NCI-H2171 (cell line): ENCODE measurements at places on chromosomes 2 and 18.

GRCh38 chr2:24164416-24164973, 10.4 kb upstream of the FAM228A start:
- no peak for DNase-seq

GRCh38 chr18:78130232-78131195, 849.1 kb upstream of the SALL3 start:
- DNase-seq = no peak

GRCh38 chr2:122233372-122233771, 477.9 kb downstream of the TSN start:
- DNase-seq = no peak

GRCh38 chr18:48841381-48842258, 109.1 kb downstream of the SMAD7 start:
- DNase-seq = no peak

- no peak for DNase-seq
Measured at GRCh38 chr18:74905247-74905646, 303.7 kb downstream of the PTGR3 start.

- no peak for DNase-seq
Measured at GRCh38 chr2:119744335-119744939, 15.3 kb upstream of the PTPN4 start.

DNA sequence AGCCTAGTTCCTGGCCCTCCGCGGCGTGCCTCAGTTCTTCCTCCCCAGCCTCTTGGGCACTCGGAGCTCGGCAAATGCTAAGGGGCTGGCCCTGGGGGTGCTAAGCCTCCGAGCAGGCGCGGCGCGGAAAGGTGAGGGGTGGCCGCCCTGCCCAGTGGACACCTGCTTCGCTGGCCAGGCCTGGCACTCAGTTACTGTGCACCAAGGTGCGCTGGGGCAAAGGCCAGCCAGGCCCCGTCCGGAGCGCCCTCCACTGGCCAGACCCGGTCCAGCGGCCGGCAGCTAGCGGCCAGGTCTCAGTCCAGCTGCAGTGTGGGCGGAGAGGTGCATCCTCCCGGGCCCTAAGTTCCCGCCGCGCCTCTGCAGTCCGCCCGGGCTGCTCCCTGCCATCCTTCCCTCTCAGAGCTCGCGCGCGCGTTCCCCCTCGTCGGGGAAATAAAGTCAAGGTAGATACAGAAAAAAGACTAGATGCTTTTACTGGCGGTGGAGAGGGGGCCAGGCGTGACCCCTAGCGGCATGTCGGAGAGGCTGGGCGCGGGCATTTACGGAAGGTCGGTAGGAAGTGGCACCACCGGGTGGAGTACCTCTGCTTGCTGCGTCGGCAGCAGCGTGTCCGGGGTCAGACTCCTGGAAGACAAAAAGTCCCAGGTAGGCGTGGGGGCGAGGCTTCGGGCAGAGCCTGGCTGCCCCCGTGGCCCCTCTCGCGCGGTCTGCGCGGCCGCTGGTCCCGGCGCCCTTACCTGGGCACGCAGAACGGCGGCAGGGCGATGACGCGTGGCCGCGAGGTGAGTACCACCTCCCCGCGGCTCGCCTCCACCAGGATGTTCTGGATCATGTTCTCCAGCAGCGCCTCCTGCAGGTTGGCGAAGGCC, 9.4 kb upstream of the CRYBA2 start:
- no peak for DNase-seq

GRCh38 chr18:57648414-57648813, 26.8 kb upstream of the NARS1 start:
- DNase-seq = no peak

DNA sequence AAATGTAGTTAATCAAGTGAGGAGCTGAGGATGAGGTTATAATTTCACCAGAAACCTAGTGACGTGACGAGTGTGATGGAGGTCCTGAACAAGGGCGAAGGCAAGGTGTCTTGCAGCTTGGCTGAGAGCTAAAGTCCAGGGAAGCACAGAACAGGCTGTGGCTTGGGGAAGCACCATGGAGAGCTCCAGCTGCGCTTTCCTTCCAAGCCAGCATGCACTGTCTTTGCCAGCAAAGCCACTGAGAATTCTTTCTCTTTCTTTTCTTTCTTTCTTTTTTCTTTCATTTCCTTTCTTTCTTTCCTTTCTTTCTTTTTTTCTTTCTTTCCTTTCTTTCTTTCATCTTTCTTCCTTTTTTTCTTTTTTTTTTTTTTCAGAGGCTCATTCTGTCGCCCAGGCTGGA, 239.3 kb downstream of the FBXO15 start:
- no peak for DNase-seq

- peak; percentile 26 for DNase-seq
Measured at GRCh38 chr18:9613550-9614400, 584 bp downstream of the PPP4R1 start.

DNA sequence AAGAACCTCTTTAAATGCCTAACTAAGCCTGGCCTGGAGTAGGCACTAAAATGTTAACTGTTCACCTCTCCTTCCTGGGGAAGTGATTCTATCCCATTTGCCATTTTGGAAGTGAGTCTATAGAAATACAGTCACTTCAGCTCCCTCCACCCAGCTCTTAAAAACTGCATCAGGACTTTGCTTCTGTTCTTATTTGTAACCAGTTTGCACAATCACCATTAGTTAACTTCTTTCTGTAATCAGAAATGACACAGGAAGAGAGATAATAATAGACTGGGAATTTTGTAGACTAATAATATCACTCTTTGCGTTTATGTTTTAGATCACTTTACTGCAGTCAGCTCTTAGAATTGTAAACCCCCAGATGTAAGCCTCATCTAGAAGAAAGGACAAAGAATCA, 16.0 kb upstream of the MARCO start:
- no peak for DNase-seq

DNA sequence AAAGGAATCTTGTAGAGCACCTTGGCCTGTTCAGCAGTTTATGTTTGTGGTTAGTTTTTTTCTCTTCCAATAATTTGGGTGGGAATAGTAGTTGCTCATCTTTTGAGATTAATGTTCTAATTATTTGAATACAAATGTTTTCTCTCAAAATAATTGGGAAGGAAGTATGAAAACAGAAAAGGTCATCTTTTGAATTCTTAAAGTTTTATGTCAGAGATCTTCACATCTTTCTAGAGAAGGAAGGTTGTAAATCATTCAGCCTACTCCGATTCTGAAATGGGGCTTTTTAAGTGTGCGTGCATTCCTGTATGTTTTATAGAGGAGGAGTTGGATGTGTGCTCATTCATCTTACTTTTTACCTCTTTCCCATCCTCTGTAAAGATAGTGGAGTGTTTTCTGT, 29.0 kb downstream of the GRHL1 start:
- no peak for DNase-seq

DNA sequence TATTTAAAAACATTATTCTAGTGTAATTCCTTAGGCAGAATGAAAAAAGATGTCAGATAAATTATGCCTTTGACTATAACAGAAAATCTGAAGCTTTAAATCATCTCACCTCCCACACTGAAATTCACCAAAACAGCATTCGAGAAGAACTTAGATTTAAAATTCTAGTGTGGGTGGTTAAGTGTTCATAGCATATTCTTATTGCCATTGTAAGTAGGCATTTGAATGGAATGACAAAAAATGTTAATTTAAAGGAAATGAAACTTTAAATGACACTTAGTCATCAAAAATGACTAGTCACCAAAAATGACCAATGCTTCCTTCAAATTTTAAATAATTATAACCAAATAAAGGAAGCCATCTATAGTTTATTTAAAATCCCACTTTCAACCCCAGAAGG, 7.0 kb upstream of the ZNF407 start:
- DNase-seq = no peak

- DNase-seq = no peak
Measured at GRCh38 chr2:66430505-66431273, 4.2 kb upstream of the MEIS1 start.

- no peak for DNase-seq
Measured at GRCh38 chr2:238433941-238434845, 7.5 kb downstream of the ASB1 start.

DNA sequence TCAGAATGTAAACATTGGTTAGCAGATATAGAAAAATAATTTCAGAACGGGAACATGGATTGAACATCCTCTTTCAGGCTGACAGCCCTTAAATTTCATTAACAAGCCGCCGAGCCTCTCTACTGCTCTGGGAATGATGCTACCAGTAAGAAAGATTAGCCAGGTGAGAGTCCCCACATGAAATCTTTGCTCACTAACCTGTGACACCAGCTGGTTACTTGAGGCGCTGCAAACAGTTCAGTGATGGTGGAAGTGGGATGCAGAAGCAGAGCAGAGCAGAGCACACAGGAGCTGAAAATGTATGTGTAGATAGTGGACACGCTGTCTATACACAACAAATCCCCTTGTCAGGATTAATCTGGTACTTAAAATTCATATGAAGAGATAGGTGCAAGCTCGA, 721.1 kb downstream of the DPP10 start:
- no peak for DNase-seq

GRCh38 chr18:1244397-1245122, 339.9 kb downstream of the ADCYAP1 start:
- no peak for DNase-seq

- no peak for DNase-seq
Measured at GRCh38 chr18:36419900-36420531, 122.5 kb downstream of the FHOD3 start.

GRCh38 chr2:206422493-206422892, 20.8 kb upstream of the ADAM23 start:
- no peak for DNase-seq

DNA sequence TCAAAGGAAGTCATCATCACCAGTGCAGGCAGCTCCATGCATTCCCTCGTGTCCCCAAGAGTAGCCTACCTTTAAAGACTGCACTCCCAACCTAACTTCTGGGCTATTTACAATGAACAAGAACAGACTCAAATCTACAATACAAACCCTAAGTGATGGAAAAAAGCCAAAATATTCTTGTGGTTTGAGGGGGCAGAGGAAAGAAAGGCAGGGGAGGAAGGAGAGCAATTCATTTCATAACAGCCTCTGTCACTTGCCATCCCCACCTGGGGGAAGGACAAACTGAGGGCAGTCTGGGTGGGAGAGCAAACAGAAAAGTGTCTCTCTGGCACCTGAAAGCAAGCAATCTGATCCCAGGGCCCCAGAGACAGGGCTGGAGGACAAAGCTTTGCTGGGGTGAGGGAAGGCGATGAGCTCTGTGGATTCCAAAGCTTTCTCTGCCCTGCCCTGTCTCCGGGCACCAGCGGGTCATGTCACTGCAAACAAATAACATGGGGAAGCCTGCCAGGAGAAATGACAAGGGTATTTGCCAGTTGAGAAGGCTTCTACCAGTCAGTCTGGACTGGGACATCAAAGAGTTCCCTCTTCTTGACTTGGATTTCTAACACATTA, 528.0 kb upstream of the TNP1 start:
- DNase-seq = no peak

GRCh38 chr2:238868616-238869292, 20.9 kb downstream of the TWIST2 start:
- DNase-seq = no peak

- no peak for DNase-seq
Measured at GRCh38 chr2:60739156-60739555, 16.9 kb upstream of the PAPOLG start.

GRCh38 chr2:32701806-32702205, 74.0 kb downstream of the TTC27 start:
- no peak for DNase-seq

GRCh38 chr2:54106631-54107454, 8.6 kb upstream of the ACYP2 start:
- DNase-seq = peak; percentile 43

GRCh38 chr2:62313449-62314227, 117.7 kb downstream of the B3GNT2 start:
- no peak for DNase-seq

DNA sequence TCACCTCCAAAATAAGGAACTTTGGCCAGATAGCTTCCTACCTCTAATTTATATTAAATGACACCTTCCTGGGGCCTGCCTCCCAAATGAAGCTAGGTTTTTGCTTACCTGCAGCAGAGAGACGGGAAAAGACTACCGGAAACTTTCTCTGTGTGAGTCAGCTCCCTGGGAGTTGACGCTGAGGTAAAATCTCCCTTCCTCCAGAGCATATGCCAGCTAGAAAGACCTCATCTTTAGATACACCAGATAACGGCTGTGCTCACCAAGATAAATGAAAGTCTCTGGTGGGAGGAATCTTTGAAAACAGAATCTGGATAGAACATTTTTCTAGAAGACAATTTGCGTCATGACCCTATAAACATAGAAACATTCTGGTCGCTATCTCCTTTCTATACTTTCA, 99.7 kb upstream of the RFX8 start:
- no peak for DNase-seq
